GF-D8 (cell line): ENCODE measurements at places on chromosomes 2 and 18.

- DNase-seq: no peak
These were observed 471.0 kb upstream of the HNMT start for GRCh38 chr2:137493261-137493660.

GRCh38 chr2:237688081-237688480 is 60.7 kb downstream of the LRRFIP1 start:
- no peak for DNase-seq

DNA sequence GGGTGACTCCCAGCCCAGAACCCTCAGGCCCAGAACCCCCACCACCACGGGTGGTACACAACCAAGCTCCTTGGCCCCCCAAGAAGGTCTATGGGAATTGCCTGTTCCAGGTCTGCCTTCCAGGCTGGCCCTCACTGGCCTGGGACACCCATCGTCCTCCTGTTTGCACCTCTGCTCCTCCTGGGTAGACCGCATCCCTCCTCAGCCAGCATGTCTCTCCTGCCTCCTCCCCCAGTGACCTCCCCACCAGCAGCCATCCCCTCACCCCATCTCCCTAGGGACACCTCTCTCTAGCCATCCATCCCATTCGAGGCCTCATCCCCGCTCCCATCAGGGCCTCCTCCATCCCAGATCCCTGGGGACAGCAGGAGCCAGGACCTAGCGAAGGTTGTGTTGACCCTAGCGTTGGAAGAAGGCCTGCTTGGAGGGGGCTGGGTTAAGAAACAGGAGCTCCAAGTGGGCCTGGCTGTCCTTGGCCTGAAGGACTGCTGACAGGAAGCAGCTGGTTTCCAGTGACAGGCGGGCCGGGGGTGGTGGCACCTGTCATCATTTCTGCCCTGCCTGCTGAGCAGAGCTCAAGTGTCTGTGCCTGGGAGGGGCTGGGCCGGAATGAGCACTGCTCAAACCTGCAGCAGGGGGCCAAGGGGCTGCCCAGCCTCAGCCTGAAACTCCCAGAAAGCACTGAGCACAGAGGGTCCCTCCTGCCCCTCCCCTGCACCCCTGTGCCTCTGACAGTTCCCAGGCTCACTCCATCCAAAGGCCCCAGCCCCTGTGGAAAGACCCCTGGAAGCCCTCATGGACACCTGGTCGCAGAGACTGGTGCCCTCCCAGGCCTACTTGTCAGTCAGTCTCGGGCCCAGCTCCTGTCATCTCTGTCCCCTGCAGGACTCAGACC is 96.0 kb upstream of the OTOS start:
- no peak for DNase-seq

DNA sequence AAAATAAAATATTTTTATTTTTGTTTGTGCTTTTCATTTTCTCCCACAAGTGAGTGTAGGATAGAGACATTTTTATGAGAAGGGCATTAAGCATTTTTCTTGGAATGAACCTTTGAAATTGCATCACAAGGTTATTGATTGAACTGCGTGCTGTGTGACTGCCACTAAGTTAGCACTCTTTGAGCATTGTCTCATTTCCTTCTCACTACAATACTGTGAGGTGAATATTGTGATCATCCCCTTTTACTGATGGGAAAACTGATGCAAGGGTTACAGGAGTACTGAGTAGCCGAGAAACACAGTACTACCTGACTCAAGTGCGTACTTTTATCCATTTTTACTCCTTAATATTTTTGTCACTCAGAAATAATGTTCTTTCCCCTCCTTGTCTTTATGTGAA is 2.0 kb downstream of the NBEAL1 start:
- DNase-seq: no peak

- DNase-seq: no peak
These were observed 50.3 kb upstream of the ST3GAL5 start for GRCh38 chr2:85939131-85939530.

GRCh38 chr2:157327621-157328500 is 2.2 kb upstream of the ERMN start:
- DNase-seq: no peak

- DNase-seq: no peak
These were observed 108.5 kb downstream of the CMPK2 start for GRCh38 chr2:6757215-6757614.

DNA sequence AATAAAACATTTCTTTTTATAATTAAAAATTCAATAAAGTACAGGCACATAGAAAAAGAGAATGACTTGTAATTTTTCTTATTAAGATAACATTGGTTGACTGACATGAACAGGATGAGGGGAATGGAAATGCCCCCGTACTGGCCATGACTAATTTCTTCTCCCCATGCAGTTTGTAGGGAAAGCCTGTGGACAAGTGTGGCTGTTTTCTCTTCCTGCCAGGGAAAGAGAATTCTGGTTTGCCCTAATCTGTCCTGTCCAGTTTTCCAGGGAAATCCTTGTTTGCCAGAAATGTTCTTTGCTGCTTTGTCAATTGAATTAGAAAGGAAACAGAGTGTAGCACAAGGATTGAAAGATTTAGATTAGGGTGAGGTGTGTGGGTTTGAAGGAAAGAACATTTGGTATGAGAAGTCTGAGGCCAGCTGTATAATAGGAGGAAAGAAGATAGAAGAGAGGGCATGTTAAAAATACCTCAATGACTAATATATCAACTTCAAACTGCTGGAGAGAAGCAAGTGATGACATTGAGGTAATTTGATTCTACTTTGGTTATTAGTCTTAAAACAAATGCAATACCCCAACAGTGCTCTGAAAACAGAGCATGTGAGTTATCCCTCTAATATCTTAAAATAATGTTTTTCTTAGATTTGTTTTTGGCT is 593.9 kb upstream of the ZNF804A start:
- no peak for DNase-seq

- no peak for DNase-seq
These were observed 12.9 kb downstream of the ZNF397 start for GRCh38 chr18:35253655-35254287.

- DNase-seq: no peak
These were observed 428.0 kb downstream of the FBXO15 start for GRCh38 chr18:73719611-73720010.

- DNase-seq: no peak
These were observed 7.3 kb upstream of the TPO start for GRCh38 chr2:1405967-1406366.

DNA sequence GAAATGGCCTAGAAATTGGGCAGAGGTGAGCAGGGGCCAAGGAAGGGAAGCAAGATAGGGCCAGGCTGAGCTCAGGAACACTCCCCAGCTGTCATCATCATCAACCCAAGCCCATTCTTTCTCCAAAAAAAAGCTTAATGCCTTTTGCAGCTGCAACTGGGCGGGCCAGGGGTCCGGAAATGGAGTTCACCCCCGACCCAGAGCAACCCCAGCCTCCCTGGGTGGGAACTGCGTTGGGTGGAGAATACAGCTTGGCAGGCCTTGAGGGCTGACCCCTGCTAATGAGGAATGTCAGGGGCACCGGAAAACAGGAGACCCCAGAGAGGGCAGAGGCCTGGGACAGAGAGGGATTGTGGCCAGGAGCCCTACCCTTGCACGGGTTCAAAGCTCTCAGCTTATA is 64.8 kb downstream of the TNS1 start:
- no peak for DNase-seq

- DNase-seq: no peak
These were observed 18.6 kb downstream of the DDX18 start for GRCh38 chr2:117832905-117833613.

DNA sequence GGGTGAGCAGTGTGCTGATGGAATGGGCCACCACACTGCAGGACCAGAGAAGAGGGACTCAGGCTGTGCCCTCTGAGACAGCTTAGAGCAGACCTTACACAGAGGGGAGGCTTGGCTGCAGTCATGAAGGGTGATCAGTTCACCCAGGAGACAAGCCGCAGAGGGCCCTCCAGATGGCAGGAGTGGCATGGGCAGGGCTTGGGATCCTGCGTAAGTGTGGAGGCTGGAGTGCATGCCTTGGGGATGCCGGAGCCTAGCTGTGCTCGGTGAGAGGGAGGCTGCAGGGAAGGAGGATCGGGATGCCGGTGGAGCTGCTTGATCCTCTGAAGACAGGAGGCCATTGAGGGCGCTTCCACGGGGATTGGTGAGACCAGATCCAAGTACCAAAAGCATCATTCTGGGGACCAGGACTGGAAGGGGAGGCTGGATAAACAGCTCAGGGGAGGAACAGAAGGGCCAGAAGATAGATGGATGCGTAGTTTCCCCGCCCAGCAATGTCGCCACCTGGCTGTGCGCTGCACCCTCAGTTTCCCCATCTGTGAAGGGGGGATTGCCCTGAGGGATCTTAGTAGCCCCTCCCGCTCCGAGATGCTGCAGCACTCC is 163.4 kb downstream of the INHBB start:
- DNase-seq: no peak

- DNase-seq: no peak
These were observed 137.9 kb downstream of the CDH2 start for GRCh38 chr18:28039078-28039477.

DNA sequence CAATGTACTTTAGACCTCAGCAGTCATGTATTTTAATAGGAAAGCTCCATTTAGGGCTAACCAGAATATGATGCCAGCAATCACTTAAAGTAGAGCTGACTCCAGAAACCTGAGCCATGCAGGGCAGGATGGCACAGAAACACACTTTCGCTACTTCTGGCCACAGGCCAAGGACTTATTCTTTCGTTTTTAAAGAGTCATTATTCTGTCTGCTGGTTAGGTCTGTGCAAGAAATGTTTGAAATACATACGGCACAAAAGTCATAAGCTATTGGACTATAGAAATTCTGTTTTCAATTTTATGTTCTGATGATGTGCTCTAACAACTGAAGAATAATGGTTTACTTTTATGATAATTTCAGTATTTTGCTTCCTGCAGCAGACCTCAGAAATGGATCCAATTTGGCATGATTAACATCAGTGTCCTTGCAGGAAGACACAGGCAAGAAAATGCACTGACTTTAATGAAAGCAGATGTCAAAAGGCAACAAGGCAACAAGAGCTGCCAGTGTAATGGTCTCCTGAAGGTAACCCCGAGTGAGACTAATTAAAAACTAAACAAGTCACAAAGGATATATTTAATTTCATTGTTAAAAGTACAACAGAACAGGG is 114.4 kb upstream of the CHRNA1 start:
- DNase-seq: no peak

DNA sequence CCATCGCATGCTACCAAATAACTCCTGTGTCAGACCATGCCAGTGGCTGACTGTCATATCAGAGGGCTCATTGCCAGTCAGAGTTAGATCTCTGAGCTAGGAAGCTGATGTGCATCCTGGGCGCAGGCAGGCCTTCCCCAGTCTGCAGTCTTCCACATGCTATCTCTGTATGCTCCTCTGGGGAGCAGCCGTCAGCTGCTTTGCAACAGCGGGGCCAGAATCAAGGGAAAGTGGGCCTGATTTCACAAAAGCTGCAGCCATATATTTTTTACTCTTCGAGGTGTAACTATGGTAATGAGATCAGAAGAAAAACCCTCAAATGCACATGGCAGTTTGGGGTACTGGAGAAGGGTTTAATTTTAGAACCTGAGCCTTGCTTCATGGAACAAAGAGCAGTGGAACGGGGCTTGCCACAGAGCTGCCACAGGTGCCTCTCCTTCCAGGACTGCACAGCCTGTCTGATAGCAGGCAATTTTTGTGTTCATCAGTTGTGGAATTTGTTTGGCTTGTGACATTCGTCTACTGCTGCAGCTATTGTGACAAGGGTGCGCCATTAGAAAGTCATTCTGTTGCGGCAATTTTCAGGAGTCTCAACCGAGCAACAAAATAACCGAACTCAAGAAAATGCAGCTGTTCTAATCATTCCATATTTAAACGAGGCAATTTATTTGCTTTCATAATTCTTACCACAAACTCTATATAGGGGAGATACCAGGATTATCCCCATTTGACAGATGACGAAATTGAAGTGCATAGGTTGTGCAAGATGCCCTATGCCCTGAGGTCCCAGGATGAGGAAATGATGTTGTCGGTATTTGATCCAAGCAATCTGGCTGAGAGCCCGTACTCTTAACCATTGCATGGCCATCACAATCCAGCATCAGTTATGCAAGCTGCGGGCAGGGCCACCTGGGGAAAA is 109.6 kb upstream of the CYRIA start:
- no peak for DNase-seq

GRCh38 chr18:70981400-70982140 is 692.7 kb downstream of the SOCS6 start:
- no peak for DNase-seq

- no peak for DNase-seq
These were observed at the start of gene UCN for GRCh38 chr2:27308359-27308881. Gene UCN, minus strand, starts transcription at chr2:27308445. Its CDS starts 550 bp downstream, at chr2:27307895.

DNA sequence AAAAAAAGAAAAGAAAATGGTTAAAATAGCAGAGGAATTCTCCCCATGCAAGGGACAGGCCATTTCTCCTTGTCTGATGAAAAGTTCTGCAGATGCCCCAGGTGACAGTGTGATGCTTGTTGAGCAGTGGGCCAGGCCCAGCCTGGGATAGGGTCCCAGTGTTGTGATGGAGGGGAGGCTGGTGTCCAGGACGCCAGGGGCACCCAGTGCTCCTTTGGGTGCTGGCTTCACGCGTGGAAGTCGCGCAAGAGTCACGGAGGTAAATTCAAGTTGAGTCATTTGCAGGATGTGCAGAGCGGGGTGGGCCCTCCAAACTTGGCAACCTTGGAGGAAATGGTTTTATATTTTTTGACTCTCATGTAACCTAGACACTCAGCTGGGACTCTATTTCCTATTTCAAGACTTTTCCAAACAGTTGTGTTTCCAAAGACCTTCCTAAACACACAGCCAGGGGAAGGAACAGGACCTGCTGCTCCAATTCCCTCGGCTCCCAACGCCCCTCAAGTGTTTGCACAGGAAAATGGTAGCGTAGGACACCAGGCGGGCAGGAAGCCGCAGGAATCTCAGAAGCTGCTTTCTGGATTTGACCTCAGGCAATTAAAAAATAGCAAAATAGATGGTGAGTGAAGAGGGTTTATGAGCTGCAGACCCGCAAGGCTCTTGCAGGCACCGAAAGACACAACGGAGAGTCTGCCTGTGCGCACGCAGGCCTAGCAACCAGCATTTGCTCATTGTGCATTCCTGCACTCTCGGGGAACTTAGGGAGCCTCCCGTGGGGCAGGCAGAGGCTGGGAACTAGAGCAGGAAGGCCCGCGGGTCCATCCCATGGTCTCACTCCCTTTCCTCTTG is 107.1 kb upstream of the ODC1 start:
- DNase-seq: no peak

- no peak for DNase-seq
These were observed 250.1 kb downstream of the NDUFA10 start for GRCh38 chr2:239774933-239775622.

DNA sequence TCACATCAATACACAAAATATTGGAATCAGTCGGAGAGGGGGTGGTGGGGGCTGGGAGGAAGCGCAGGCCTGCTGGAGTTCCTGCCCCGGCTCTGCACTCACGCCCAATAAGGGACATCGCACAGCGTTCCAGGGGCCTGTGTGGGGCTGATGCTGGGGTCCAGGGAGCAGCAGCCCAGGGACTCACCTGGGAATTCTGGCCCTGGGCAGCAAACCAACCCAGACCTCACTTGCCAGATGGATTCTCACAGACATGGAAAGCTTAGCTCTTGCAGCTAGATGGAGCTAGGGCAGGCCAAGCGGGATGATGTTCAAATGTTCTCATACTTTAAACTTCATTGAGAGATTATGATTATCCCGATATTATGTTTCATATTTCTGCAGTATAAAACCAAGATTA is 266.6 kb upstream of the TANK start:
- no peak for DNase-seq
